ENCODE measurements at places on chromosomes 12 and 14.

DNA sequence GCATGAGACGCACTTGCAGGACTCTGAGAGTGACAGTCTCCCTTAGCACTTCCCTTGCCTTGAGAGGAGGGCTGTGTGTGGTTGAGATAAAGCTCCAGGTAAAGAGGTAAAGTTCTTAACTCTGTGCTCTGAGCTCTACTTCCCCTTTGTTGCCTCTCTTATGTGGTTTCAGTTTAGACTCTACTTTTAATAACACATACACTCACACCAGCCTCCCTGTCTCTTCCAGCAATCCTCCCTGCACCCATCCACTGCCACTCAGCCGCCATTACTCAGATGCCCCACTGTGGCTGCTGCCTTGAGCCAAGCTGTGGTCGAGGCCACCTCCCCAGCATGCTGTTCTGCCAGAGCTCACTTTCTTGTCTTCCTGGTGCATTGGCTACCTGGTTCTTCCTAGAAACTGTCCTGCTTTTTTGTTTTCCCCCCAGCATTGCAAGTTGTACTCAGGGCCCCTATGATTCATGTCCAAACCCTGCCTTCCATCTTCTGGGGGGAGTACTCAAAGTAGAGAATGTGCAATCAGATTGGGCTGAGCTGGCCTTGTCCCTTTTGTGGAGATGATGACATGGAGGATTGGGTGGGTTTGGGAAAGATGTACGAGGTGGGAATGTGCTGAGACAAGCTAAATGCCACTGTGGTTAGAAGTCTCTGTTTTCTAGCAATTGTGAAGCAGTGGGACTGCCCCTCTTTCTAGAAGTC is 115.5 kb upstream of the PARP11 start:
- peak; percentile 46 for DNase-seq

- DNase-seq: no peak
Measured at GRCh38 chr14:54698966-54699530, 132.1 kb downstream of the SAMD4A start.

- DNase-seq: peak; percentile 86
Measured at GRCh38 chr12:53219956-53220693, 11.9 kb downstream of the RARG start.

- DNase-seq: peak; percentile 55
Measured at GRCh38 chr14:101820283-101820798, 58.8 kb downstream of the PPP2R5C start.

- no peak for DNase-seq
Measured at GRCh38 chr12:3313675-3314663, 177.0 kb upstream of the PRMT8 start.

GRCh38 chr14:86442135-86442534 is 912.2 kb downstream of the FLRT2 start:
- DNase-seq: no peak

DNA sequence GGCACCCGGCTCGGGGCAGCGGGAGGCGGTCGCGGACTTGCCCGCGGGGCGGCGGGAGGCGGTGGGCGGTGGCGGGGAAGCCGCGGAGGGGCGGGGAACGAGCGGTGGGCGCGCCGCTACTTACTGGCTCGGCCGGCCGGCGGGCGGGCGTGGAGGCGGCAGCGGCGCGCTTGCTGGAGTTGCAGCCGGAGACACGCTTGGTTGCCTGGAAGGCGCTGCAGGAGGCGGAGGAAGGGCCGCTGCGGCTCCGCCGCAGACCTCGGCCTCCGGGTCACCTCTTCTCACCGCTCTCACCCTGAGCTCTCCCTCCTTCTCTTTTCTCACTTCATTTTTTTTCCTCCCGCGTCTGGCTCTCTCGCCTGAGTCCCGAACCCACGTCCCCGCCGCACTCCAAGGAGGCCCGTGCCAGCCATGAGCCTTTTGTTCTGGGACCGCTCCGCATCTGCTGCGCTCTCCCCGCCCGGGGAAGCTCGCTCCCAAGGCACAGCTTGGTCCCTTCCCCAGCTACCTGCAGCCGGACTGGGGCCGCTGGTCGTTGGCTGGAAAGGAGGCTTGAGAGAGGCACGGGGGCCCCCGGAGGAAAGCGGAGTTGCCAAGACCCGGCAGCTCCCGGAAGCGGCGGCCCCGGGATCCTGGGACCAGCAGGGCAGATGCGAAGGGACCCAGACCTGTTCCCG is 592 bp upstream of the KCNK10 start:
- no peak for DNase-seq

GRCh38 chr14:63392236-63392635 is 73.5 kb upstream of the GPHB5 start:
- no peak for DNase-seq

GRCh38 chr14:37807722-37808121 is 212.3 kb downstream of the TTC6 start:
- no peak for DNase-seq

DNA sequence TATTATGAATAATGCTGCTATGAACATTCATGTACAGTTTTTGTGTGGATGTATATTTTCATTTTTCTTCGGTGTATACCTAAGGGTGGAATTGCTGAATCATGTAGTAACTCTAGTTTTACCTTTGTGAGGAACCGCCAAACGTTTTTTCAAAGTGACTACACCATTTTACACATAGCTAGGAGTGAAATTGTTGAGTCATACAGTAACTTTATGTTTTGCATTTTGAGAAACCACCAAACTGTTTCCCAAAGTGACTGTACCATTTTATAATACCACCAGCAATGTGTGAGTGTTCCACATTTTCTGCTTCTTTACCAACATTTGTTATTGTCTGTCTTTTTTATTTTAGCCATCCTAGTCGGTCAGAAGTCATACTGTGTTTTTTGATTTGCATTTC is 3.1 kb upstream of the TPH2 start:
- DNase-seq: no peak

- no peak for DNase-seq
Measured at GRCh38 chr14:68513838-68514607, 278.8 kb downstream of the ZFP36L1 start.

DNA sequence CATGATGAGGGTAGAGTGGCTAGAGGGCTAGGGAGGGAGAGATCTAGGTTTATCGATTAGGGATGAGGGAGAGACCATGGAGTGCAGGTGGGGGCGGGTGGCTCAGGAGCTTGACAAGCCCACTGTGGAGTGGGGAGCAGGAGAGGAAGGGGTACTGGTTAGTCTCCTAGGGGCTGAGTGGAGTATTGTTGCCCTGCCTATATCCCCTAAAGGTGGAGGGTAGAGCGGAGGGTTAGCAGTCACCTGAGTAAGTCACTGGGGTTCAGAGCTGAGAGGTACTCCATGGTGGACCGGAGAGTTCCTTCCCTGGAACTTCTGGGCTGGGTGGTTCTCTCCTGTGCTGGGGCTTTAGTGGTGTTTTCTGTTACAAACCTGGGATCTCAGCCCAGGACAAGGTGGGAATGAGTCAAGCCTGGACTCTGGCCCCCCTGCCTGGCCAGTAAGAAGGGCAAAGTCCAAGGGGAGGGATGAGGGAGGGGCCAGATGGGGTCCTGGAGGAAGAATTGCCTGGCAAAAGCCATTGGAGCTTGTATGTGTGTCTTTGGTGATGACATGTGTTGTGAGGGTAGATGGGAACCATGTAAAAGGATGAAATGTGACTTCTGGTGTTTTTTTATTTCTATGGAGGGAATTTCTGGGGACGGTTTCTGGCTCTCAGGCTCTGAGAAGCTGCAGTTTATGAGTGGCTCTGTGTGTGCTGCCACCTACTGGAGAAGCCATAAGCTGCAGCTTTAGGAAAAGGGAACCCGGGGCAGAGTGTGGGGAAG is at the start of gene CIDEB:
Gene CIDEB (minus strand): TSS at position 403 of the 767 bp plus-strand sequence. CDS start 119 bp downstream, at position 284.
- peak; percentile 48 for DNase-seq

GRCh38 chr12:1793426-1794210 is 26.7 kb upstream of the LRTM2 start:
- DNase-seq: no peak

GRCh38 chr12:5364036-5364770 is 67.7 kb upstream of the NTF3 start:
- DNase-seq: no peak

GRCh38 chr12:121036810-121037326 is 2.2 kb downstream of the OASL start:
- no peak for DNase-seq

DNA sequence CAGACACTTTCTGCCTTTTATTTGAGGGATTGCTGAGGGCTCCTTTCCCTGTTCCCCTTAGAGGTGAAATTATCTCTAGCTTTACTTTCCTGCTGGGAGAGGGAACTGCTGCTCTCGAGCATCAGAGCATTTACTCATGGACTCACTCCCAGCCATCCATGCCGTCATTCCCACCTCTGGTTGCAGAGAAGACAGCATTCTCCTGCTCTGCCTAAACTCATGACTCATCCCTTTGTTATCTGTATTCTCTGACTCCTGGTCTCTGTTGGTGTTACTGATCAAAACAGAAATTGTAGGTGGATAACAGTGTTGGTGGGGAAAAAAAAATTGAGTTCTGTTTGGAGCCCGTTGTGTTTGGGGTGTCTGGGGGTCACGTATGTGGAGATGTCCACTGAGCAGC is 159.3 kb downstream of the TTC8 start:
- DNase-seq: no peak

Measured in stimulated activated naive CD4-positive, alpha-beta T cell (primary cell).